ENCODE measurements at places on chromosomes 2 and 18.

DNA sequence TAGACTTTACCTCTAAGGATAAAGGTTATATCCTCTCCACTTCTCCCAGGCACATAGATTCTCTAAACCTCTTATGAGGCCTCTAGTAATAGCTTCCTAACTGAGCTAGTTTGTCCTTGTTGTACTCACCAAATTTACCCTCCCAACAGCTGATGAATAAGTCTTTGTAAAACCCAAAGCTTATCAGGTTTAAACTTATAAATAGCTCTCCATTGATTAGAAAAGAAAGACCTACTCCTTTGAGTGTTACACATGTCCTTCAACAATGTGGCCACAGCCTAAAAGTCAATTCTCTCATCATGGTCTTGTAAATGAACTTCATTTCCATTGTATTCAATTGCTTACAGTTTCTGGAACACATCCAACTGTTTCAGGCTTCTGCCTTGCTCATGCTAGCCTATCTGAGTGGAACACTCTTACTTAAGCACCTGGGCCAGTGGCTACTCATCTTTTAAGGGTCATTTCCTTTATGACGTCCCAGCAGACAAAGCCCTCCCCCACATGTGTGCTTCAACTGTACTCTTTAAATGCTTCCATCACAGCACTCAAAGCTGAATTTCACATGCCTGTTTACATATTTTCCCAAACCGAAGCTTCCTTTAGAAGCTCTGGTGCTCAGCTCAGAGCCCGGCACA, 131.6 kb downstream of the CDH2 start:
- peak; percentile 30 for DNase-seq

- no peak for DNase-seq
Observed at GRCh38 chr2:72347081-72347480, 199.4 kb upstream of the CYP26B1 start.

DNA sequence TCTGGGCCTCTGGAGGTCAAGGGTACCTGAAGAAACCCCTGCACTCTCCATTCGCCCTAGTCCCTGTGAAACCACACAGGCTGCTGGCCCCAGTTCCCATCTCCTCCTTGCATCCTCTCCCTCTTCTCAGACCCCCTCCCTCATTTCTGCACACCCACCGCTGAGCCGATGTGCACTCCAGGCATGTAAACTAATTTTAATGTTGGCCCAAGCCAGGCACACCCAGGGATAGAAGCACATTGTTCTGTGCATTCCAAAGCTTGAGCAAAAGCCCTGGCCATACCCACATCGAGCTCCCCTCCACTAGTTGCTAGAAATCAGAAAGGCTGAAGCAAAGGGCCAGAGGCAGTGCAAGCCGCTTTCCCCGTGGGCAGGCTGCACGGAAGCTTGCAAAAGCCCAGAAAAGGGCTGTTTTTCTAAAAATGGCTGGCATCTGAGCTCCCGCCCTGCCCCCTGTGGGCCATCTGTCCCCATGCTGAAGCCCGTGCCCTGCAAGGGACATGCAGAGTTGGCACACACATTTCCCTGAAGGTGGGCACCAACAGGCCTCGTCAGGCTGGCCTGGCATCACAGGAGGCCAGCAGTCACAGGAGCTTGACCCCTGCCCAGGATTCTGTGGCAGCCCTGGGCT, 181.6 kb downstream of the SMAD7 start:
- DNase-seq = no peak

DNA sequence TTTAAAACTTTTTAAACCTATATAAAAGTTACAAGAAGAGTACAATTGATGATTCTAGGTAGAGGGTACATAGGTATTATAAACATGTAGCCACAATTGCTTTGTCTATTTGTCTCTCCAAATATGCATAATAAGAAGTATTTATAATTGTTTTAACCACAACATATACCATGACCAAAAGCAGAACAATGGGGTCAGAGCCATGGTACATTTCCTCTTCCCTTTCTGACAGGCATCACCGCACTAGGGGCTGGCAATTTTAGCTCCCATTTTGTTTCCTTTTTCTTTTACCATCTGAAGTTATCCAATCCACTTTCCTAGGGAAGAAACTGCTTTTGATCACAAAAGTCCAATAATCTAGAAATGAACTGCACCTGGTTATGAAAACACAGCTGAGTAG, 49.3 kb downstream of the TMX3 start:
- no peak for DNase-seq
